ENCODE measurements at places on chromosomes 3 and 15. TPM values are rescaled to one million over a fixed set of nuclear protein-coding genes. Genes with fewer than 3 reads are reported as not detected.

The ZKSCAN7 gene
- 5.4 TPM for total RNA-seq

GRCh38 chr3:83216919-83217594 is 1455.6 kb upstream of the GBE1 start:
- H3K4me3 ChIP-seq, result no peak overlapping the region
- no peak for DNase-seq
- H3K27me3 ChIP-seq, result no peaks in the 10 kb centered on the region
- H3K36me3 ChIP-seq, result no peaks in the 10 kb centered on the region
- no peak overlapping the region for H3K27ac ChIP-seq

- no peak overlapping the region for H3K27ac ChIP-seq
- no peaks in the 10 kb centered on the region for H3K36me3 ChIP-seq
These were observed 47.8 kb downstream of the PCSK6 start for GRCh38 chr15:101441696-101442095.

DNA sequence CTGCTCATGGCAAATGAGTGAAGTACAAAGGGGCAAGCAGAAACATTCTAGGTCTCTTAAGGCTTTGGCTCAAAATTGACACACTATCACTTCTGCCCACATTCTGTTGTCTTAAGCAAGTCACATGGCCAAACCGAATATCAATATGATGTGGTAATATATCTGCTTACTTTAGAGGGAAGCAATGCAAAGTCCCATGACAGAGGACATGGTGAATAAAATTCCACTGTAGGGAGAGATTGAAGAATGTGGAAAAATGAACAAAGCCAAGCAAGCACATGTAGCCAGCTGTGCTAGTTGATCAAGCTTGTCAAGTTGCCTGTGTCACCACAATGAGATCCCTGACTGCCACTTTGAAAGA is 11.2 kb upstream of the TBC1D5 start:
- H3K4me1 ChIP-seq, result peaks cover 5% of the 10 kb centered on the region
- DNase-seq, result no peak
- H3K27ac ChIP-seq, result no peak overlapping the region
- no peak overlapping the region for H3K4me3 ChIP-seq
- H3K27me3 ChIP-seq, result no peaks in the 10 kb centered on the region
- no peaks in the 10 kb centered on the region for H3K36me3 ChIP-seq

- no peak for DNase-seq
- no peak overlapping the region for H3K27ac ChIP-seq
- no peaks in the 10 kb centered on the region for H3K27me3 ChIP-seq
These were observed 60.3 kb downstream of the SYNM start for GRCh38 chr15:99165020-99165790.

DNA sequence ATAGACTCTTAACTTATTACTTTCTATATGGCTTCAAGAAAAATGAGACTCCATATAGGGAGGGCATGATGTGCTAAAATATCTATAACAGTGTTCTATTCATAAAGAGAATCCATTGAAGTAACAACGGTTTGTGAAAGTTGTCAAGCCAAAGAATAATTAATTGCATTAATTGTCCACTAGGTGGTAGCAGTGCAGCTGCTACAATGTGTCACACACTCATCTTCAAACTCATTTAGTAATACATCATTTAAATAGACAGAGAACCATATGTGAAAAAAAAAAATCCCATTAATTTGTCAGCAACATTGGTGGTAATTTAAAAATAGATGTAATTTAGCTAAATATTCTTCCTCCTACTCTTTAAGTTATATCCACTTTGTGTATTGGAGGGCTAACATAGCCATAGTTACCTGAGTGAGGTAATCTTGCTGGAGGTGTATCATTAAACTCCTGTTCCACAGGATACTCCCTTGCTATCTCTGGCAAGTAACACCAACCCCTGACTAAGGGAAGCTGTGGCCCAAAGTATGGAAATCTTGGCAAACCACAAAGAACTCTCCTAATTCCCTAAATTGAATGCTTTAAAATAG is 3.7 kb upstream of the CPA3 start:
- DNase-seq, result no peak
- no peak overlapping the region for H3K27ac ChIP-seq
- no peak overlapping the region for H3K4me3 ChIP-seq
- H3K36me3 ChIP-seq, result no peaks in the 10 kb centered on the region

DNA sequence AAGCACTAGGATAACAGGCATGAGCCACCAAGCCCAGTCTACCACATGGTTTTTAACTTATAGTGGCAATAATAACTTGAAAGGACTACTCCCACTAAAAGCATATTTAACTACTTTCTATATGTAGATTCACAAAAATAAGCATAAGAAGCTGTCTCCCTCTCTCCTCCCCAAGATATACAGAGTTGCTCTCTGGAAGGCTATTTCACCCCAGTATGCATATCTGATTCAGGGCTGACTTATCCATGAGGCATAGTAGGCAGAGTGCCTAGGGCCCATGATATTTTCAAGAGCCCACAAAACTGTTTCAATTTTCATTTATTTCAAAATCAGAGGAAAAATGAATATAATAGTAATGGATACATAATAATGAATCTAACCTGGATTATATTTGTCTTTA is 20.5 kb downstream of the ATP8B4 start:
- no peak for DNase-seq
- H3K36me3 ChIP-seq, result no peaks in the 10 kb centered on the region
- H3K27me3 ChIP-seq, result no peaks in the 10 kb centered on the region
- H3K4me3 ChIP-seq, result no peak overlapping the region
- H3K4me1 ChIP-seq, result no peaks in the 10 kb centered on the region
